NT2/D1 (cell line): ENCODE measurements at places on chromosomes 3 and 15.

DNA sequence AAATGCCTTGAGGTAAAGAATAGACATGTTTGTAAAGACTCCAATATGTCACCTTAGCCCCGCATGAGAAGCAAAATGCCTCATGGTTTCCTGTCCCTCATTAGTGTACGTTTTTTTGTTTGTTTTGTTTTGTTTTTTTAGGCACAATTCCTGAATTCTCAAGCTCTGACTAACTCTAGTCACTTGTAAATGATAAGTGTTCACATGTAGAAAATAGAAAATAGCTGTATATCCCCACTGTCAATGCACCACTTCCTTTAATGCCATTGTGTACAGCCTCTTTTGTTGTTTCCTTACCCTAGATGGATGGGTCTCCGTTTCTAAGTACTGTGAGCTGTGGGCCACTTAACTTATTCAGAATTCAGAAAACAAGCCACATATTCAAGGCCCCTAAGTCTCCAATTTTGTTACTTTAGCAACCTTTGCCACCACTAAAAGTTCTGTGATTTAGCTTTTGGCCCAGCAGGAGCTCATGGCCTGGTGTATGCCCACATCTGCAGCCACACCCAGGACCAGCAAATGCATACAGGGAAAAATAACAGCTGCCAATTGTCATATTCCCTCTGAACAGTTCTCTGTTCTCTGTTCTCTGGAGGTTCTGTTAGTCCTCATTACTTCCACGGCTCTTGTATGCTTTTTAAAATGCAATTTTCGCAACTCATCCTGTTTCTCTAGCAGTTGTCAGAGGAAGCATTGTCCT, 655.5 kb downstream of the GBE1 start:
- DNase-seq, result no peak

GRCh38 chr15:63672369-63672768, 75.2 kb downstream of the FBXL22 start:
- DNase-seq, result no peak

DNA sequence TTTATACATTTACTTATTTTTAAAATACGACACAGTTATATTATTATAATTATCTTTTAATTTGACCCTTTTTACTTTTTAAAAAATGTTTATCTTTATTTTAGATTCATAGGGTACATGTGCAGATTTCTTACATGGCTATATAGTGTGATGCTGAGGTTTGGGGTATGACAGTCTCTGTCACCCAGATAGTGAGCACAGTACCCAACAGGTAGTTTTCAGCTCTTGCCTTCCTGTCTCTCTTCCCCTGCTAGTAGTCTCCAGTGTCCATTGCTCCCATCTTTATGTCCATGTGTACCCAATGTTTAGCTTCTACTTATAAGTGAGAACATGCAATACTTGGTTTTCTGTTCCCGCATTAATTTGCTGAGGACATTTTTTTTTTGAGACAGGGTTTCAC, 21.8 kb upstream of the KCNMB2 start:
- no peak for DNase-seq

DNA sequence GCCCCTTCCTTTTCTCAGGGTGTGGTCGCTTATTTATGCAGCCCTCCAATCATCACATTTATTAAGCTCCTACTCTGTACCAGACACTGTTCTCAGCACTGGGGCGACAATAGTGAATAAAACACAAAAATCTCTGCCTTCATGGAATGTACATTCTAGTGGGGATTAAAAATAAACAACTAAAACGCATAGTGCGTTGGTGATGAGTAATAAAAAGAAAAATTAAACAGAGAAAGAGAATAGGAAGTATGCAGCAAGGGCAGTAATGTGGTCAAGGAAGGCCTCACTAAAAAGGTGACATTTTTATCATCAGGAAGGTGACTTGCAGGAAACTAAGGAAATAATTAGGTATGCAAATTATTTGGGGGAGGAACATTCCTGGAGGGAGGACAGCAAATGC, 5.1 kb downstream of the SLC51B start:
- DNase-seq, result no peak

DNA sequence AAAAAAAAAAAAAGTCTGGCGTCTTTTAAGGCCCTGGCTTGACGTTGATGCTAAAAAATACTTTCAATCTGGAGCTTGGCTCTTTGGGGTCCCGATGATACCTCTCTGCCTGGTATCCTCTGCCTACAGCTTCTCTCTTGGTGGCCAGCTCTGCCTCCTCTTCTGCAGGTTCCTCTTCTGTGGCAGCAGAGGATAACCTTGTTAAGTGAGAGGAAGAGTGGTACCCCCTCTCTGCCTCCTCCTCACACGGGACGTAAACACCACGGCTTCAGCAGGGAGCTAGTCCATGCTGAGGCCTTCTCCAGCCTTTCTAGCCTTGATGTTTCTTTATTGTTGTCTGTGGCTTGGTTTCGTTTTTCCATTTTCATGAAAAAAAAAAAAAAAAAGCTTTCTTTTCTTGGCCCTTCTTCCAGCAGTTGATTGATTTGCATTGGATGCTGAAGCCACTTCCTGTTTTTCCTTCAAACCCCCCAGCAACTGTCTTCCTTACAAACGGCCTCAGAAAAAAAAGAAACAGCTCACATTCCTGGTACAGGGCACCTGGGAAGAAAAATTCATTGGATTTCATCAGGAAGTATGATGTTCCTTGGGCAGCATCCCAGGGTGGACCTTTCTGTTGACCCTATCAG, 59.7 kb downstream of the RORA start:
- no peak for DNase-seq

DNA sequence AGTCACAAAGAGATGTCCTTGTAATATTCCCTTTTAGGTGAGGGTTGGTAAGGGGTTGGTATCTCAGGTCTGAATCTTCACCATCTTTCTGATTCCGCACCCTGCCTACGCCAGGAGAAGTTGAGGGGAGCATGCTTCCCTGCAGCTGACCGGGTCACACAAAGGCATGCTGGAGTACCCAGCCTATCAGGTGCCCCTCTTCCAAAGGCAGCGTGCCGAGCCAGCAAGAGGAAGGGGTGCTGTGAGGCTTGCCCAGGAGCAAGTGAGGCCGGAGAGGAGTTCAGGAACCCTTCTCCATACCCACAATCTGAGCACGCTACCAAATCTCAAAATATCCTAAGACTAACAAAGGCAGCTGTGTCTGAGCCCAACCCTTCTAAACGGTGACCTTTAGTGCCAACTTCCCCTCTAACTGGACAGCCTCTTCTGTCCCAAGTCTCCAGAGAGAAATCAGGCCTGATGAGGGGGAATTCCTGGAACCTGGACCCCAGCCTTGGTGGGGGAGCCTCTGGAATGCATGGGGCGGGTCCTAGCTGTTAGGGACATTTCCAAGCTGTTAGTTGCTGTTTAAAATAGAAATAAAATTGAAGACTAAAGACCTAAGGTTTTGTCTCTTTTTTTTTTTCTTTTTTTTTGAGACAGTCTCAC, 19.8 kb downstream of the TYRO3 start:
- DNase-seq, result no peak

DNA sequence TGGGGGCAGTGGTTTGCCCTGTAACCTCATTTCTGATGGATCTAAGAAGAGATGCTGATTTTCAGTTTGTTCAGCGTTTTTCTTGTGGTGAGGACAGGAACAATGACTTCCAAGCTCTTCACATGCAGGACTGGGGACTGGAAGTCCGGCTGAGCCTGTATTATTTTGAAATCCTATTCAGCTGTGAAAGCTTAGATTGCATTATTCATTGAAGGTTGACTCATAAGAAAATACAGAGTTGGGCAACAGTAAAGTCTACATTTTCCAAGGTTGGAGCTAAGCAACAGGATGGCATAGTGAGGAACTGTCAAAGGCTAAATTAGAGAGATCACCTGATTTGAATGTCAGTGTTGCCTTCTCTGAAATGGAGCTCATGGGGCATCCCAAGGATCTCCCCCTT, 230.9 kb upstream of the FEZF2 start:
- DNase-seq, result no peak

DNA sequence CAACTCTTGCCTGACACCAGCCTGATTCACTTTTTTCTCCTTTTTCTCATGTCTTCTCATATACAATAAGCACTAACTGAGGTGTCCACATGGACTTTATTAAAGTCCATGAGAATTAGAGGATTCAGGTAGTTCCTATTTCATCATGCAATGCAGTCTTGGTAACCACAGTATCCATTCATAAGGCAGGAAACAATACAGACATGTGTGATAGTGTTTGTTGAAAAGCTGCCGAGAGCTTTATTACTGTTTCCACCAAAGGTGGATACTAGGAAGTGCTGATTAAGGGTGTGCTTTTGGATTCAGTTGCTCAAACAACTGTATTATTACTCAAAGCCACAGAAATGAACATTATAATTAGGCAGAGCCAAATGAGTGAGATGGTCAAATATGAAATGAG, 5.3 kb downstream of the CASR start:
- DNase-seq, result no peak

- no peak for DNase-seq
Measured at GRCh38 chr15:63041402-63041973, 1.1 kb upstream of the TPM1 start.
